ENCODE measurements at places on chromosomes 2 and 18.

GRCh38 chr2:175640655-175641054 lies 361.4 kb downstream of the LNPK start:
- no peak for DNase-seq

GRCh38 chr18:23916338-23916737 lies 98.2 kb upstream of the TTC39C start:
- DNase-seq, result no peak

DNA sequence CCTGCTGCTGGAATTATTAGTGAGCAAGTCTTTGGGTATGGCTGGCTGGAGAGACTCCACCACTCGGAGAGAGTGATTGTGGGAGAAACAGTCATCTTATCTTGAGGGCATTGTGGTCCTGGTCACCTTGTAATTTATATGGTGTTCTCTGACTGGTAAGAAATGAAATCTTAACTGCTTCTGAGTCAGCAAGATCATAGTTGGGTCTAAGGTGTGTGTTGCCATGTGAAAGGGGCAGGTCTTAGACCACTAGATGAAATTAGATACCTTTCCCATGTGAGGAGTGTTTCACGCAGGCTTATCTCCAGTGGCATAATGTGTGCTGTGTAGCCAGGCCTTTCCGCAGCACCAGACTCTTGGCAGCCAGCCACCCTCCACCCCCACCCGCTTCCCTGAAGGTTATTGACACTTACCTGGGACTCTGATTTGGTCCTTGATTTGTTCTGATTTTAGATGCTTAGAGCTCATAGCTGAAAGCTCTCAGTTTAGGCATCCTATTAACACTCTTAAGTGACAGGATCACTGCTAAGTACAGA lies 7.7 kb downstream of the MAPRE3 start:
- DNase-seq, result no peak

- no peak for DNase-seq
These were observed 87.2 kb downstream of the BCL11A start for GRCh38 chr2:60466161-60466702.

- no peak for DNase-seq
These were observed 134.6 kb downstream of the UXS1 start for GRCh38 chr2:106059416-106060065.

- DNase-seq, result no peak
These were observed 53.6 kb downstream of the GALNT1 start for GRCh38 chr18:35635170-35635569.

DNA sequence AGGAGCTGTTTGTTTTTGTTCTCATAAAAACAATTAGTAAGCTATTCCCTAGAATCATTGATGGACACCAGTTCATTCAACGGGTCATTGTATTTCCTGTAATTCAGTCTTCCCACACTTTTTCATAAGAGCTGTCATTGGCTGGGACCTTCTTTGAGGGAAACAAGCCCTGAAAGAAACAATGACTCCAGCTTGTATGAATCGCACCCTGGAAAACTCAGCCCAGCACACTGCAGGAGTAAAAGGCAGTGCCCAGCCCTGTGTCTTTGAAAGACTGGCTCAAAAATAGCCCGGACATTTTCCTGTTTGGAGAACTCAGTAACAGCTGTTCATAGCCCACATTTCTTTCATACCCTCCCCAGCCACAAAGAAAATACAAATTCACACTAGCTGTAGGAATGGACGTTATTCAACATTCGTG lies 81.5 kb downstream of the NCKAP5 start:
- no peak for DNase-seq

DNA sequence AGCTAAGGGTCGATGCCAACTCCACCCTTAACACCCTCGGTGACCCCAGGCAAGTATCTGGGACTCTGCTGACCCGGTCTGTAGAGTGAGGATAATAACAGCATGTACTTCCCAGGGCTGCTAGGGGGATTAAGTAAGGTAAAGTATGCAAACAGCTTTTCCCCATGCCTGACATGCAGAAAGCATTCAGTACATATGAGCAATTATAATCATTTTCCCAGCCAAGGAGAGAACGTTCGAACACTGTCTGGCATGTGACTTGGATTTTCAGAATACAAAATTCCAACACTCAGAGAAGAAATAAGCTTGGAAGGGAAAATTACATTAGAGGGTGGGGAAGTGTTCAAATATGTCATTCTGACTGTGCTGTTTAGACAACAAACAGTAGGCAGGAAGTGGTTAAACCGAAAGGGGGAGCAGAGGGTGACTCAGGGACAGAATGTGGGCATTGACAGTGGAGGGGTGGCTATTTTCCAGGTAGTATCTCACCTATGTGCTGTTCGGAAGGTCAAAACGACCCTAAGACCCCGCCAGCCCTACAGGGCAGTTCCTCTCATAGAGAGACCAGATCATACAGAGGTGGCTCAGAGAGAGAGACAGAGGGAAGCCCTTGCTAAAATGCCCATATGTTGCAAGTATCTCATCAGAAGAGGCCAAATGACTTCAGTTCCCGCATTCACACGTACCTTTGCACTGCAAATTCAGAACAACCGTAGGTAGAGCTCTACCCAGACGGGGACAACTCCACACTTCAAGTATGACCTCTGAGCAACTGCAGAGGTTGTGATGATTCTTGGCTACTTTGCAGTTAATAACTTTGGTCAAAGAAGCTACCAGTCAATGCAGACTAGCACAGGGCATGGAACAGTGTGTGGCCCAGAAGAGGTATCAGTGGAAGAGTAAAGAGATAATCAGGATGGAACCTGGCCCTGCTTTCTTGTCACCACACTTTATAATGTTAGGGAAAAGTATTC lies 14.8 kb downstream of the ASPRV1 start:
- DNase-seq, result peak; percentile 20

DNA sequence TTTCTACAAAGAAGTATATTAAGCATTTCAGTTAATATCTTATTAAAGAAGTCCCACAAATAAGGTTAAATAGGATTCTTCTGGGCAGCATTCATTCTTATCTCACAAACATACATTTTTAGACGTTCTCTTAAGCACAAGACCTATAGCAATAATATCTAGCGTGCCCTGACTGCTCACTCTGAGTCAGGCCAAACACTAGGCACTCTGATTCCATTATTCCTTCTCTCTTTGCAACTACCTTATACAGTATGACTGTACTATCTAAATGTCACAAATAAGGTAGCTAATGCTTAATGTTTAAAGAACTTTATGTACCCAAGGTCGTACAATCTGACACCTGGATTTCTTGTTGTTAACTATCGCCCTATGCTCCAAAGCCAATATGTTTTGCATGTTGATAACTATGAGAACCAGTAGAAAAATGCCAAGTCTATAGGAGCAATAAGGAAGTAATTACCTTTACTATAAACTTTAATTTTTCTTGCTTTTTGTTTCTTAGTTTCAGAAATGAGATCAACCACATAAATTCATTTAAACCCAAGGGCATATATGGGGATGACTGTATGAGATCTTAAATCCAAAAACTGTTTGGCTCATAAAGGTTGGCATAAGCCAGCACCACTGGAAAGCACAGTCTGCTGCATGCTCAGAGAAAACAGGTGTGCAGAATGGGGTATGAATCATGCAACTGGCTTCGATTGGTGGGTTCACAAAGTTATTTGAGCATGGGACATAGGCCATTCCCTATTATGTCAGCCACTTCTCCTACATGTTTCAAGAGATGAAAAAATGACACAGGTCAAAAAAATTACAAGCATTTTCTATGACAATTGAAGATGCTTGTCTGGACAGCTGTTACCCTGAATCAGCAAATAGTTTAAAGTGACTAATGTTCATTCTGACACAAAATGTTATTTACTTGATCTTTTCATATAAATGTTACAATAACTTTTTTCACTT lies 352.0 kb downstream of the IRS1 start:
- no peak for DNase-seq

DNA sequence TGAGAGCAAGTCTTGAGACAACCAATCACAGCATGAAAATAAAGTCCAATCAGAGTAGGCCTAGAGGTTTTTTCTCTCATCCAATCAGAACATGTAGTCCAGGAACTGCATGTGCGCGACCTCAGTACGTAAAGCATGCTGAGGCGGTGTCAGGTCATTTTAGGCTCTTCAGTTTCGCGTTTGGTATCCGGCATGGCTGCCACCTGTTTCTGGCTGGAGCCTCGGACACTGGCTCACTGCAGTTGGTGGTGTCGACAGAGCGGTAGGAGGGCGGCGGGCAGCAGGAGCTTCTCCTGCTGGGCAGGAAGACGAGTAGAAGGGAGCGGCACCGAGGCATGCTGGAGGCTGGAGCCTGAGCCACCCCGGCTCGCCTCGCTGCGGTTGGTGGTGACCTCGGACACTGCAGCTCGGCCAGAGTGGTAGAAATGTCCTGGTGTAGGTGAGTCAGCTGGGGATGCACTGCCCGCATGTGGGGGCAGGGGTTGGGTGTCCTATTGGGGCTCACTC lies 15.8 kb downstream of the CCDC74A start:
- DNase-seq, result no peak

GRCh38 chr2:158319269-158319668 lies 137.3 kb downstream of the CCDC148 start:
- no peak for DNase-seq

- no peak for DNase-seq
These were observed 608.3 kb downstream of the ERBB4 start for GRCh38 chr2:211930331-211930730.

DNA sequence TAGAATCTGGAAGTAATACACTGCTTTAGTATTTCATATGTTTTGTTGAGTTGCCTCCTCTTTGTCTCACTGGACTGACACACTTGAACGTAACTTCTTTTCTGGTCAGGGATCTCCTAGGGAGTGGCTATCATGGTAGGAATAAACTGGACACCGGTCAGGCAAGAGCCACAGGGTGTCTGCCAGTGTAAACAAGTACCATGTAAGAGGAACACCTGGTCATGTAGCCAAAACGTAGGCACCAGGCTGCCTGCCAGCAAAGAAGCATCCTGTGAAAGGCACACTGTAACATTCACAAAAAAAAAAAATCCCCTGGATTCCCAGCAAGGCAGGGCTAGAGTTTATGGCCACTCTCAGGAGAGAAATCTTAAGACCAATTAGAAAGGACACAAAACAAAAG lies 372.8 kb upstream of the RND3 start:
- DNase-seq, result no peak

GRCh38 chr2:31329081-31329625 lies 85.4 kb downstream of the XDH start:
- no peak for DNase-seq

DNA sequence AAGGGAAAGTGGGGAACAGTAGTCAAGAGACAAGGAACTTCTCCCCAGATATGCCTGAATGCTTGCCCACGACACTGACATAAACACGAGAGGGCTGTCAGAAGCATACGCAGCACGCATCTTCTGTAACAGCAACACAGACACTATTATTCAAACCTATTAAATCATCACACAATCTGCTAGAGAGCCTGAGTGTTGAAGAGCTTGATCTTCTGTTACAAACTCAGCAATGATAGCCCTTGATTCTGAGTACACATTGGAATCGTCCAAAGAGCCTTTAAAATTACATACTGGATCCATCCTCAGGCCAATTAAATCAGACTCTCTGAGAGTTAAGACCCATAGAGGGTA lies 111.6 kb downstream of the ZNF521 start:
- DNase-seq, result no peak

DNA sequence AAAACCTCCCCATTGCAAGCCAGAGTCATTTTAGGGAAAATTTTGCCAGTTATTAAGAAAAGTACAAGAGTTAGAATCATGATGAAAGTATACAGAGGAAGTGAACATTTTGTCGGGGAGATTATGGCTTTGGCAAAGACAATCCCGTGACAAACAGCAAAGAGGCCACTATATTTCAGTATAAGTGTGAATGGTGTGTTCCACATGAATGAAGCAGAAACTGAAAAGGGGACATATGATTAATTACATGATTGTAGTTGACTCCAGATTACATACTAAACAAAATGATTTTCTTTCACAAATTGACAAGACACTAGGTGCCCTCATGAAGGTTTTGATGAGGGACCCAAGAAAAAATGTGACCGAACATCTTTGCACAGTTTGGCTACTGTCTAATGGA lies 42.0 kb downstream of the SP140 start:
- DNase-seq, result no peak

DNA sequence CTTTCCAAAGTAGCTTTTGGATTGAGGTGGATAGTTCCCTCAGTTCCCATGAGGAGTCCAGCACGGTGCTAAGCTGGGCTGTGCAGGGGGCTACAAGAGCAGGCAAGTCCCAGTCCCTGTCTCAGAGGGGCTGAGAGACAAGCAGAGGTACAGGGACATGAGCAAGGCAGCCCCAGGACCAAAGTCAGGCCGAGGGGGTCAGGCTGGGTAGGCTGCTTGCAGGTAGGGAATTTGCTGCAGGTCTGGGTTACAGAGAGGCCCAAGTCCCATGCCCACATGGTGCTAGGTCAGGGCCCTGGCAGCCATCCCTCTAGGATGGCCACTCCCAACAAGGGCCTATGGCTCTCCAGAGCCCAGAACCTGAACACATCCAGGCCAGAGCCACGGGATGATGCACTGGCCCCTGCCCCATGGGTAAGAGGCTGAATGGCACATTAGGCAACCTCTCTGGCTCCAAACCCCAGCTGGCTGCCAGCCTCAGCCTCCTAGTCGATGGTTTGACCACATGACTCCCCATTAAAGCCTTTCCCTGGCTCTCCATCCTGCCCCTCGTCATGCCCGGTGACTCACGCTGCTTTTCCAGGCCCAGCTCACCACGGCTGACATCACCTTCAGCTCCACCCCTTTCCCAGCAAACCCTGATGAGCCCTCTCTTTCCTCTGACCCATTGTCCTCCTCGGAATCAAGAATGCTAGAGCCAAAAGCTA lies 83.7 kb downstream of the SDC1 start:
- no peak for DNase-seq

GRCh38 chr2:138881126-138881525 lies 100.9 kb upstream of the NXPH2 start:
- DNase-seq, result no peak

GRCh38 chr18:41155910-41156851 lies 798.9 kb upstream of the PIK3C3 start:
- no peak for DNase-seq

DNA sequence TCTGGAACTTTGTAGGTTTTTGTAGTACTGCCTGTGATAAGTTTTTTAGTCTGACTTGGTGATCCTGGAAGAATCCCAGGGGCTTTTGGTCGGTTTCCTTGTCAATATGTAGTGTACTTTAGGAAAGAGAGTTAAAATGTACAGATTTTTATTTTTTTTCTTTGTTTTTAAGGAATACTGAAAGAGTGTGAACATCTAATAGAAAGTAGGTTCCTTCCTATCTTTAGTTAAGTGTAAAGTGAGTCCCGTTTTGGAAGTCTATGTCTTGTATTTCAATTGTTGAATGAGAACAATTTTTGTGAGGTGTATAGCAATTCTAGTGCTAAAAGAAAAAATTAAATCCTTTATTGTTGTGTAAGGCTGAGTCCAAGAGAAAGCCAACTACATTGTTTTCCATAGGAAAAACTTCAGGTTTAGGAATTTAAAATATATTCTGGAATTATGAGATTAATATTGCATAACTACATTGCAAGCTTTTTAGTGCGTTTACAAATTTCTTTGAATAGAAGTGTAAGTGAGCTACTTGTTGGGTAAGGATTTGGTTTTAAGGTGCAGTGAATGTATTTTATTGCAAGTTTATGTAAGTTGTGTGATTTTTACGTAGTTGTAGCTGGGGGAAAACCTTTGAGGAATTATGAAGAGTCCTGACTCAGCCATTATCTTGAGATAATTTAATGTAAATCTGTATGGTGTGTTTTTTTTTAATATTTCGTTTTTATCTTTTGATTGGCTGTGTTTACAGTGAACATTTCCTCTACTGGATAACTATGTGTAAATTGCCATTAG lies 1.7 kb downstream of the VAPA start:
- no peak for DNase-seq

- no peak for DNase-seq
These were observed 5.3 kb upstream of the CTAGE1 start for GRCh38 chr18:22422909-22423548.

GRCh38 chr2:218895326-218895725 lies 14.7 kb downstream of the WNT10A start:
- no peak for DNase-seq

GRCh38 chr2:43054367-43054766 lies 172.0 kb downstream of the ZFP36L2 start:
- no peak for DNase-seq

Data from activated CD4-positive, alpha-beta T cell treated with anti-CD3 and anti-CD28 coated beads for 1 hour (primary cell).